ENCODE measurements at places on chromosomes 11 and 22.
A peak's percentile ranks its signal among the peaks of the same experiment; 100 is the strongest.

- no peak for DNase-seq
Measured at GRCh38 chr22:23856721-23857605, 712 bp upstream of the SLC2A11 start.

GRCh38 chr11:56848141-56848809, 99.8 kb upstream of the OR9G4 start:
- no peak for DNase-seq

DNA sequence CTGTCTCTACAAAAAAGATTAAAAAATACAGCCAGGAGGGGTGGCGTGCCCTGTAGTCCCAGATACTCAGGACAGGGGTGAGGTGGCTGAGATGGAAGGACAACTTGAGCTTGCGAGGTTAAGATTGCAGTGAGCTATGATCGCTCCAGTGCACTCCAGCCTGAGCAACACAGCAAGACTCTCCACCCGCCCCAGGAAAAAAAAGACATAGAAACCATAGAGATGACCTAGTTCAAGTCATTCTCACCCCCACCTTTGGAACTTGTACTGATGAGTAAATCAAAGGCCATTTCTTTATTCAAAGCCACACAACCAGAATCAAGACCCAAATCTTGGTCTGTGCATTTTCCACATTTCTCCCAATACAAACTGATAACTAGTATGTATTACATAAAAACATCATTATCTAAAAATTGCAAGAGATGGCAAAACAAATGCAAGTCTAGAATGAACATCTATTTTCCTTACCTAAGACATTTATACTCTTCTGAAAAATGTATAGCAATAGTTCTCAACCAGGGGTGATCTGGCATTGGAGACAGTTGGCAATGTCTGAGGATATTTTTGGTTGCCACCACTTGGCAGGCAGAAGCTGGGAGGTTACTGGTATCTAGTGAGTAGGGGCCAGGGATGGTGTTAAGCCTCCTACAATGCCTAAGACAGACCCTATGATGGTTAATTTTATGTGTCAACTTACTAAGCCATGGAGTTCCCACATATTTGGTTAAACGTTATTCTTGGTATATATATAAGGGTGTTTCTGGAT, 34.6 kb downstream of the LGR4 start:
- DNase-seq = no peak

DNA sequence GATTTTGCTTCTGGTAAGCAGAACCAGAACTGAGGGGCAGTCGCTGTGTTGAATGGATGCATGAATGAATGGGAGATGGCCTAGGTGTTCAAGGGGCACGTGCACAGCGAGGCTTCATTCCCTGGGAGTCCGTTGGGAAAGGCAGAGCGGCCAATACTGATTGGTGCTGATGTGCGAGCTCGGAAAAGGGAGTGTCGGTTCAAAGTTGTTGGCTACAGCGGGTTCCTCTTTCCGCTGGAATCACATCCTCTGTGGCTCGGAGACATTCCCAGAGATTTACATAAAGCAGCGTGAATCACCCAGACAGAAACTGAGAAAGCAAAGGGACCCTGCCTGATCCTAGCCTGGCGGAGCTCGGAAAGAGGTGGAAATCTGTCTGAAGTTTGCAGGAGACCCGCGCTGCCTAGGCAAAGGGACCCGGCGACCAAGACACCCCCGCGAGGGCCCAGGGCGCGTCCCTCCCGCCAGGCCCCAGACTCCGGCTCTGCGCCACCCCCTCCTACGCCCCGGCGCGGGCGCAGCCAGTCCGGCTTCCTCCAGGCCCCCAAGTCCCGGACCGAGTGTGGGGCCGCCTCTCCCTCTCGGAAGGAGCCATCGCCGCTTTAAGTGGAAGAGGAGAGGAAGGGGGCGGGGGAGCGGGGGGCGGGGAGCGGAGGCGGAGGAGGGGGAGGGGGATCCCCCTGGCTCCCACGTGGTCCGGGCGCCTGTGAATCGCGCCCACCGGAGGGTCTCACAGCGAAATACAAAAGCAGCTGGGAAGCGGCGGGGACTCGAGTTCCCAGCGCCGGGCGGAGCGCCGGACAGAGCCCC, at the start of gene FJX1:
Gene FJX1, plus strand, starts transcription at position 774 of the 810 bp plus-strand sequence. CDS start 177 bp downstream, outside the sequence.
- DNase-seq = peak; percentile 27

GRCh38 chr11:19574916-19575315, 137.7 kb upstream of the NAV2 start:
- no peak for DNase-seq

- DNase-seq = no peak
Measured at GRCh38 chr11:61764606-61765260, 12.3 kb downstream of the MYRF start.

Data from bone marrow (tissue), 2 donors.